SJCRH30 (cell line): ENCODE measurements at places on chromosomes 4 and X. TPM values are rescaled to one million over a fixed set of nuclear protein-coding genes. Genes with fewer than 3 reads are reported as not detected.
A peak's percentile ranks its signal among the peaks of the same experiment; 100 is the strongest.

GRCh38 chr4:8410641-8411271 is 29.8 kb downstream of the ACOX3 start:
- peak; percentile 82 for DNase-seq

GRCh38 chr4:41935652-41936021 is 408 bp downstream of the TMEM33 start:
- DNase-seq = no peak

DNA sequence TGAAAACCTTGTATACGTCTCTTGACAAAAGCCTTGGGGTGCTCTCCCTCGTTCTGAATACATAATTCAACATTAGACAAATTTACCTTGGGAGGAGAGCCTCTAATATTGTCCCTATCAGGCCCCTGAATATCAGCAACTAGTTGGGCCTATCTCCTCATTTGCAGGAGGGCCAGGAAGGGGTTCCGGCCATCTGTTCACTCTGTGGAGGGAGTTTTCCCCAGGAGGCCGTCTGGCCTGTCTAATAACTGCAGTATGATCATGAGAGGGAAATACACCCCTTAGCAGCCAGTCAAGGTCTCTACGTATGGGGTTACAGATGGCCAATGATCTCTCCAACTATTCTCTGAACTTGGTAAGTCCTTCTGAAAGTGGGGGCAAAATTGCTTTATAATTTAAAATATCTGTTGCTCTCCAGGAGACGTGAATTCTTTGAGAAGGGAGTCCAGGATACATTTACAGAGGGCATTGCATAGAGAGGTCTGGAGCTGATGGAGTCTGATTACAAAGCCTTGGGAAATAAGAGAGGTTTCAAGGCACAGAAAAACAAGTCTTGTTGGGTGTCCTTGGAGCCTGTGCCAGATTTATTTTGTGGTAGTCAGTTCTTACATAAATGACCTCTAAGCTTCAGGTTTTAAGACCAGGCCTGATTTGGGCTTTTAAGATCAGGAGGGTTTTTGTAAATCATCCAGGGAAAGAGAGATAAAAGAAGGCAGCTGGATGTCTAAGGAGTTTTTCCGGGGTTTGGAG is 48.2 kb upstream of the UXT start:
- DNase-seq = peak; percentile 9

DNA sequence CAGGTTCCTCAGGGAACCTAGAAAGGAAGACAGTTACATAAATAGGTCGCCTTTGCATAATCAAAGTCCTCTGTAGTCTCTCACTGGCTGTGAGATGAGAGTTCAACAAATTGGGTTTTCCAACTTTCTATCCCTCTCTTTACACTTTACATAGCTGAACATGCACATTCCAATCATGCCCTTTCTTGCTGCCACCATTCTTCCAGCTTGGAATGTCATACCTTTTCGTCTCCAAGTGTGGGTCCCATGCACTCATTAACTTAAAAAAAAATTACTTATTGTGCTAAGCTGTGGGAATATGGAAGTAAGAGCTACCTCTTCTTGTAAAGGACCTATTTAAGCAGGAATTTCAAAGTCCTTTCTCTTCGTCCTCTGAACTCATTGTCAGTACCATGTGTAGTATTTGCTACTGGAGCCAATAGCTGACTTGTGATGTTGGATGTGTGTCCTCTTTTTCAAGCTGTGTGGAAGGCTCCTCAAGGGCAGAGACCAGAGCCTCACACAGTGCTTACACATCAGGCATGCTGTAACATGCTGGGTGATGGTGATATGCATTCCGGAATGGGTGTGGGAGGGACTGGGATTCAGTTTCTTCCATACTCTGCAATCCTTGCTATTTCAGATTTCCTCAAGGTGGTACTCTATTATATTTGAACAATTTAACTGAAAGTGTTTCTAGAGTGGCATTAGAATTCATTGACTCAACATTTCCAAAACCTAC is 7.1 kb downstream of the ENOPH1 start:
- no peak for DNase-seq

GRCh38 chr4:44806071-44806470 is 79.7 kb upstream of the GNPDA2 start:
- DNase-seq = no peak

DNA sequence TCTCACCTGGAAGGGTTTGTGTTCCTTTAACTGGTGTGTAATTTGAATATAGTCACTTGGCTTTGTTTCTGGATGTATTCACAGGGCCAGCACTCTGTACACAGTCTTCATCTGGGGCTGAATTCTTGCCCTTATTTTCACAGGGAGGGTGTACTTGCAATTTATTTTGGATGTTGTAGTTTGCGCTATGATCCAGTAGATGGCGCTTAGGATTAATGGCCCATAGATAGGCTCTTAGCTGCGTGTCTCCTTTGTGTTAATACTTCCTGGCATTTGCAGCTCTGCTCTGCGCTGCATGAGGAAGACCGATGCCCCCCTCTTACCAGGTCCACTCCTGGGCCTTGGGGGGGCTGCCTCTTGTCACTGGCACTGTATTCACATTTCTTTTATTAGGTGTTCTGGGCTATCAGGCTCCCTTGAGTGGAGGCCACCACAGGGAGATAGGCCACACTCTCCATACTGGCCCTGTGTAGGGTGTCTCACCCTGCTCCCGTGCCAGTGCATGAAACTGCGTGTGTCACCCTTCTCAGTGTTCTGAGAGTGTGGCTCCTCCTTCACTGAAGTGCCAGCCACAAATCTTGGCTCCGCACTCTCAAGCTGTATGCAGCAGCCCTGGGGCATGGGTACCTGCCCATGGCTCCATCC is 562.2 kb downstream of the ZIC3 start:
- DNase-seq = peak; percentile 49

DNA sequence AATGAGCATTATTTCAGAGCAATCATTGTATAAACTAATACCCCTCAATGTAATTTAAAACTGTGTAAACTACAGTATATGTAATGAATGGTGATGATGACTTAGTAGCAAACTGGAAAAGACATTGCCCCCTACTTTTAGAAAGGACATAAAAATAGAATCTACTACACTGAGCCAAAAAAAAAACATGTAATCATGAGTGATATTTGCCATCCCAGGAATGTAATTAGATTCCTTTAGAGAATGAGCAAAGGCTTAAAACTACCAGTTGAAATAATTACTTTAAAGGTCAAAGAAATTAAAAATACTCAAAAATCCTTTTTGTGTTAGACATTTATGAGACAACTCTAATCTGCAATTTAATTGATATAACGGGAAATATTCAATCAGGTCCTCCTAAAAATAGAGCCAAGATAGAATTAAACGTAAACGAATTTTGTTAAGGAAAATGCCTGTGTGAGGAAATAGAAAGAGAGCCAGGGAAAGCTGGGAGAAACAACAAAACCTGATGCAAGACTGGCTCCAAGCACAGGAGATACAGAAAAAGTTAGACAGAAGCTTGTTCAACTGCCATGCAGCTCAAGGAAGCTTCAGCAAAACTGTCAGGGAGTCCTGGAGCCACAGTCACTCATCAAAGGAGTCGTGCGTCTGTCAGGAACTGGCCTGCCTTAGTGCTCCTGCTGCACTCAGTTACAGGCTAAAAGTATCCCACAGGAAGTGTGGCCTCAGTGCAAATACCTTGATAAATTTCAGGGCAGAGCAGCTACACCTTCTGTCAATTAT is 655.7 kb upstream of the INTU start:
- DNase-seq = no peak

- peak; percentile 10 for DNase-seq
Observed at GRCh38 chr4:66636349-66636748, 909.0 kb downstream of the CENPC start.

DNA sequence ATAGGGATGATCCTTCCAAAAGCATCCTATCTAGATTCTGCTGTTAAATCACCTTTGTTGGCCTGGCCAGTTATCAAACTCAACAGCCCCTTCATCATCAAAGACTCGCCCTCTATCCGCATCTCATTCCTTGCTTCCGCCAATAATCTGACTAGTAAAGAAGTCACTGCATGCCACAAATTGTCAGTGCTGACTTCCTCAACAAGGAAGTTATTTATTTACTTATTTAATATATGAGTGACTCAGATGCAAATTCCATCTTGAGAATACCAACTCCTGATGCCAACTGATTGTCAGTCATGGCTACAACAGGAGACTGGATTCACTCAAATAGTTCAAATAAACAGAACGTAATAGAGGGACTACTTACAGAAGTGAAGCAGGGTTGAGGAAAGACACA is 283.8 kb downstream of the TRIML1 start:
- no peak for DNase-seq

DNA sequence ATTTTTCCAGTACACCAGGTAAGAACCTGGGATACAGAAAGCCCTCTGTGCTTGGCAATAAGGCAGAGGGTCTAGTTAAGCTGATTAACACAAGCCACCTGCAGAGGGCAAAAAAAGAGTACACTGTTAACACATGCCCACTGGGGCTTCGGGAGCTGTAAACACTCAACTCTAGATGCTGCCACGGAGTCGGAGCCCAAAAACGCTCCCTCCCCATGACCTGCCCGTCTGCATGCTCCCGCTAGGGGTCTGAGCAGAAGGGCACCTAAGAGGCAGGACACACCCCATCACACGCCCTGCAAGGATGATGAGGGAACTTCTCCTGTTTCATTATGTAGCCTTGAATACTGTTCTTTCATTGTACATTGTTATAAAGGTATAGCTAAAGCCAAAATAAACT is 715.6 kb upstream of the AADAT start:
- DNase-seq = no peak

GRCh38 chr4:16237715-16238114 is 11.4 kb upstream of the TAPT1 start:
- DNase-seq = no peak

- peak; percentile 43 for DNase-seq
Observed at GRCh38 chr4:184648313-184649025, 778 bp downstream of the CASP3 start.

- no peak for DNase-seq
Observed at GRCh38 chrX:150421816-150422215, 58.7 kb downstream of the MAMLD1 start.

GRCh38 chr4:56741595-56741994 is 60.5 kb upstream of the HOPX start:
- DNase-seq = no peak

DNA sequence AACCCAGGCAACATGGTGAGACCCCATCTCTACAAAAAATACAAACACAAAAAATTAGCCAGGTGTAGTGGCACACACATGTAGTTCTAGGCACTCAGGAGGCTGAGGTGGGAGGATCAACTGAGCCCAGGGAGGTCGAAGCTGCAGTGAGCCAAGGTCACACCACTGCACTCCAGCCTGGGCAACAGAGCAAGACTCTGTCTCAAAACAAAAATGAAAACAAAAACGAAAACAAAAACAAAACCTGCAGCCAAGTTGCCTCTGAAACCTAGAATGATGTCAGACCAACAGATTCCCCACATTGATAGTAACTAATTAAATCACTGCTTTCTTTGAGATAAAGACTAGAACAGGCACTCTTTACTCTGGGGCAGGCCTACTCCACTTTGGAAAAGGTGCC is 104.5 kb downstream of the AMELX start:
- no peak for DNase-seq

DNA sequence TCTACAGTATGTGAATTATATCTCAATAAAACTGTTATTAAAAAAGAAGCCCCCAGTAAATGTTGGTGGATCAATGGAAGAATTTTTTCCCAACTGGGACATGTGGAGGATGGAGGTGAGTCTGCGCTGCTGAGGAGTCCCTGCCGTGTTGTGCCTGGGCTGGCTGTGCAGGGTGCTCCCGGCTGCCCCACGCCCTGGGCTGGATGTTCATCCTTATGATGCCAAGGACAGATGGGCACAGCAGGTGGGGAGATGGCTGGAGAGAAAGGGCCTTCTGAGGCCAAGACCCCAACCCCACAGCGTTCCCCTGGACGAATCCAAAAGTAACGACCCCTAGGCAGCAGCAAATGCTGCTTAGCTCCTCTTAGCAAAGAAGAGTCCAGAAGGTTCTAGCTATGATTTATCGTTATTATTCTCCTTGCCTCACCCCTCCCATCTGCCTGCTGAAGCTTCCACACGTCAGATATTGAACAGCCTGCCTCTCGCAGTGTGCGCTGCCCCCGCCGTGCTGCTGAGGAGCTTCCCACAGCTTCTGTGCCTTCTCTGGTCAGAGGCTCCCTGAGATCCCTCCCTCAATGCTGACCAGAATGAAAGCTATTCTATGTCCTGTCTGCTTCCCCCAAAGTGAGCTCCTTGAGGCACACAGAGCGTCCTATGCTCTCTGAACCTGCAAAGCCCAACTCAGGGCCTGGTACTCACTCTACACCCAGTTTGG is 26.5 kb downstream of the HMX1 start:
- no peak for DNase-seq

DNA sequence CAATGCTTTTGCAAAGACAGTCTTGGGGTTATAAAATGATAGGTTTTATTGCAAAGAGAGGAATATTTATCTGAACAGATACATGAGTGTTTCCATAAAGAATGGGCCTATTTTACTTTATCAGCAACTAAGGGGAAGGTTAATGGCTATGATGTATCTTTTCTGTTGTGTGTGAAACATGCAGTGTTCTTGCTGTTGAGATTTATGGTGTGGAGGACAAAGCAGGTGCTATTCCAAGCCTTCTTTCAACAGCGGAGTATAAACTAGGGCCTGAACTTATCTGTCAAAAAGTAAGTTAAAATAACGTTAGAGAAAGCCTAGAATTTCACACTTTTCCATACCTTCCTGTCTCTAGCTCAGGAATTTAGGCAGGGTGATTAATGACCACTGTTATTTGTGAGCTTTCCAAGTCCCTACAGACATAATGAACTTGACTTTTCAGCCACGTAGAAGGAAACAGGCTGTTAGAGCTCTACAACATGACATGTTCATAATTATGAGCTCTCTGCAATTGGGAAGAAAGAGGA is 411.4 kb downstream of the IL1RAPL1 start:
- DNase-seq = no peak

GRCh38 chrX:41516999-41517765 is 70.0 kb downstream of the NYX start:
- no peak for DNase-seq

DNA sequence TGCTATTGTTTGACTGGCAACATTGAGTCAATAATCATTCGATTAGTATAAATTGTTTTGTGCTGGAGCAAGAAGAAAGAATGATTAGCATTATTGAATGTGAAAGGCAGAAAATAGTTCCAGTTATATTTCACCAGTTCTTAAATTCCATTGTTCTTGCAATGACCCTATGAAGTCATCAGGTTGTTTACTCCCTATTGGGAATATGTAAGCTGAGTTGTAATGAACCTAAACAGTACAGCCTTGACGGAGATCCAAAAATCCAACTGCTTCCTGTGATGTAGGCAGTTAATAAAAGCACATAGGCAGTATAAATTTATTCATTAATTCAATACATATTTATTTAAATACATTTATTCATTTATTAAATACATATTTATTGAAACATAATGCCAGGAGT is 947.5 kb downstream of the PCDH7 start:
- no peak for DNase-seq

Gene MCF2
- total RNA-seq = 0.16 and 0.20 TPM in 2 replicates

Gene PHEX
- 0.73 and 1.1 TPM in 2 replicates for total RNA-seq

Gene COX7B2
- not detected in 2 replicates for total RNA-seq

Gene GUCY1A1
- 0.08 TPM in 1 of 2 replicates, not detected in the other for total RNA-seq

Gene ARHGEF38
- not detected in 2 replicates for total RNA-seq

Gene BRS3
- total RNA-seq = not detected in 2 replicates

Gene RBBP7
- total RNA-seq = 282 and 303 TPM in 2 replicates

Gene CSAG1
- total RNA-seq = 0.41 and 0.63 TPM in 2 replicates

Gene RS1
- total RNA-seq = not detected in 2 replicates

Gene ALPK1
- total RNA-seq = 5.0 and 5.1 TPM in 2 replicates

Gene LEF1
- total RNA-seq = 83.9 and 84.4 TPM in 2 replicates

Gene ATP8A1
- 0.03 and 0.20 TPM in 2 replicates for total RNA-seq

Gene CTAG2
- 4.1 and 4.2 TPM in 2 replicates for total RNA-seq

Gene MEPE
- total RNA-seq = not detected in 2 replicates

Gene HSD17B13
- 0.10 TPM in 1 of 2 replicates, not detected in the other for total RNA-seq

Gene CFP
- total RNA-seq = 0.08 and 0.32 TPM in 2 replicates

Gene H2BW2
- not detected in 2 replicates for total RNA-seq
